Hepatocyte (in vitro differentiated cells): ENCODE measurements at places on chromosomes 1 and 21.

DNA sequence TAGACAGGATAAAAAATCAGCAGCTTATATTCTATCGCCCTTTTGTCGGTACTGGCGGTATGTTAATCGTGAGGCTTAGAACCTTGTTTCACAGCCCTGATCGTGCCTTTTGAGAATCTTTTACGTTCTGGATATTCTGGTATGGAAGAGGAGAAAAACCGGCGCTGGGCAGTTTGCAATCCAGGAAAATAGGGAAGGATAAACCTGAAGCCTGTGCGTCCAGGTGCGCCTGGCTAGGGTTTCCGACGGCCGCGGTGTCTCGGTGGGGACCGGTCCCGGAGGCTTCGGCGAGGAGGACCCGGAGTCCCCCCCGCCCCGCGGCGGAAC lies 258 bp upstream of the SYPL2 start:
- DNase-seq, result no peak

- DNase-seq, result no peak
Observed at GRCh38 chr1:168452329-168452728, 91.5 kb downstream of the XCL2 start.

GRCh38 chr21:32137931-32138330 lies 140.9 kb downstream of the MIS18A start:
- no peak for DNase-seq

DNA sequence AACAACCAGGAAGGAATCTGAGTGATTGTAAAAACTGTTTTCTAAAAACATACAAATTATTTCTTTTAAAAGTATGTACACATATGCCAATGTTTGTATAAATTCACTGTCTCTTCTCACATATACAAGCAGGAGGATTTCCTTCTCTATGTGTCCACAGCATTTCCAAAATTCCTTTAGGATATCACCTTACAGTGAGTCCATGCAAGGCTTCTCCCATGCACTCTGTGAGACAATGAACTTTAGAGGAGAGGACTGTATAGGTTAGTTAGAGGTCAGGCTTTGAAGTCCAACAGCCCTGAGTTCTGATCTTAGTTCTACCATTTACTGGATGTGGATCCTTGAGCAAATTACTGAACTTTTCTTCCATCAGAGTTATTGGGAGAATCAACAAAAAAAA lies 34.1 kb upstream of the USH2A start:
- DNase-seq, result no peak

DNA sequence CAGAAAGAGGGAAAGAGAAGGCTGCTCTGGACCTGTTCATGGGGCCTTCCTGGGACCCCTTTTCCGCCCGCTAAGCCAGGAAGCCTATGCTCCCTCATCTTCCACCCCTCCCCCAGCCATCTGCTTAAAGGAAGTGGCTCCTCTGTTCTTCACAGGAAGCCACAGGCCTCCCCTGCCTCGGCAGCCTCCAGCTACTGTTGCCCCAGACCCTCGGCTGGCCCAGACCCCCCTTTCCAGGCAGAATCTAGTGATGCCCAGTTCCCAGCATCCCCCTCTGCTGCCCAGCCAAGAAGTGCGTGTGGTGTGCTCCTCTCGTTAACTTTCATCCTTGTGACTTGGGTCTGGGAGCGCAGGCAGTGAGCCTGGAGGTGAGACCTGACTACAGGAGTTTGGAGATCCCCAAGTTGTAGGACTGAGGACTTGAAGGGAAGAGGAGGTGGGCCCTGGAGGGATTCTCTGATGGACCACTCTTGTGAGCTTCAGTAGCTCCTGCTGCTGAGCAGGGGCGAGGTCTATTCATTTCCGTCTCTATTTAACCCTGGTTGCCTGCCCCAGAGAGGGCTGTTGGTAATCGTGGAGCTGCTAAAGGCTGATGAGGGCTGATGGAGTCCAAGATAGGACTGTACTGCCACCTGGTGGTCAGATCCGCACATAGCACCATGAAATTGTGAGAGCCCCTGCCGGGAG lies 9.1 kb downstream of the IFI6 start:
- peak; percentile 87 for DNase-seq

GRCh38 chr1:19819701-19820100 lies 4.6 kb upstream of the RNF186 start:
- DNase-seq, result no peak

- no peak for DNase-seq
Observed at GRCh38 chr1:181972256-181972655, 89.3 kb downstream of the ZNF648 start.

- DNase-seq, result no peak
Observed at GRCh38 chr1:207988326-207989165, 77.6 kb upstream of the CD34 start.

GRCh38 chr1:4837752-4838151 lies 183.3 kb downstream of the AJAP1 start:
- no peak for DNase-seq

GRCh38 chr1:33050221-33051076 lies 13.8 kb upstream of the AK2 start:
- DNase-seq, result no peak
